ENCODE measurements at places on chromosomes 1 and 21.
A peak's percentile ranks its signal among the peaks of the same experiment; 100 is the strongest.

GRCh38 chr1:224631462-224632115 is 15.5 kb downstream of the CNIH3 start:
- DNase-seq = no peak

- DNase-seq = no peak
Measured at GRCh38 chr1:14896381-14897079, 257.0 kb upstream of the TMEM51 start.

DNA sequence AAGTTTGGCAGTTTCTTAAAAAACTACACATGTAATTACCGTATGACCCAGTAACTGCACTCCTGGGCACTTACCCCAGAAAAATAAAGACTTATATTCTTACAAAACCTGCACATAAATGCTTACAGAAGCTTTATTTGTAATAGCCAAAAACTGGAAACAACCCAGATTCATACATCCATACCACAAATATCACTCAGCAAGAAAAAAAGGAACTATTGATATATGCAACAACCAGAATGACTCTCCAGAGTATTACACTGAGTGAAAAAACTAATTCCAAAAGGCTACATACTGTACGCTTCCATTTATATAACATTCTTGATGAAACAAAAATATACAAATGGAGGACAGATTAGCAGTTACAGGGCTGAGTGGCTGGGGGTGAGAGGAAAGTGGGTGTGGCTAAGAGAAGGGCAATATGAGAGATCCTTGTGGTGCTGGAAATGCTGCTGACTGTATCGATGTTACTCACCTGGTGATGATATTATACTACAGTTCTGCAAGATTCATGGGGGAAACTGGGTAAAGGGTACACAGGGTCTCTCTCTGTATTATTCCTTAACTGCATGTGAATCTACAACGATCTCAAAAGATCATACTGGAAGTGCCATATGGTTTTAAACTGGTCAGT is 96.0 kb upstream of the GNG4 start:
- no peak for DNase-seq

GRCh38 chr1:182330303-182330702 is 61.3 kb downstream of the GLUL start:
- DNase-seq = no peak

DNA sequence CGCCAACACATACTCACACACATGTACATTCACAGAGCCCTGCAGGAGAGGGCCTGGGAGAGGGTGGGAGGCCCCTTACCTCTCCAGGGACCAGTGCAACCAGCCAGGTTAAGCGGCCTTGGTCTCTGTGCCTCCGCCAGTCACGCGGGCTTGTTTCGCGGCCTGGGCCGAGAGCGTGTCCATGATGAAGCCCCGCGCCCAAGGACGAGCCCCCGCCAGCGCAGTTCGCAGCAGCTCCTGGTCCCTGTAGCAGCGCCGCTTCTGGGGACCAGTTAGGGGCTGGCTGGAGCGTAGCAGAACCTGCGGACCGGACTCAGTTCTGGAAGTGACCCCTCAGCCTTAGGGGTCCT is 7.3 kb upstream of the FAM167B start:
- no peak for DNase-seq

- DNase-seq = no peak
Measured at GRCh38 chr1:40944841-40945430, 34.6 kb upstream of the CTPS1 start.

DNA sequence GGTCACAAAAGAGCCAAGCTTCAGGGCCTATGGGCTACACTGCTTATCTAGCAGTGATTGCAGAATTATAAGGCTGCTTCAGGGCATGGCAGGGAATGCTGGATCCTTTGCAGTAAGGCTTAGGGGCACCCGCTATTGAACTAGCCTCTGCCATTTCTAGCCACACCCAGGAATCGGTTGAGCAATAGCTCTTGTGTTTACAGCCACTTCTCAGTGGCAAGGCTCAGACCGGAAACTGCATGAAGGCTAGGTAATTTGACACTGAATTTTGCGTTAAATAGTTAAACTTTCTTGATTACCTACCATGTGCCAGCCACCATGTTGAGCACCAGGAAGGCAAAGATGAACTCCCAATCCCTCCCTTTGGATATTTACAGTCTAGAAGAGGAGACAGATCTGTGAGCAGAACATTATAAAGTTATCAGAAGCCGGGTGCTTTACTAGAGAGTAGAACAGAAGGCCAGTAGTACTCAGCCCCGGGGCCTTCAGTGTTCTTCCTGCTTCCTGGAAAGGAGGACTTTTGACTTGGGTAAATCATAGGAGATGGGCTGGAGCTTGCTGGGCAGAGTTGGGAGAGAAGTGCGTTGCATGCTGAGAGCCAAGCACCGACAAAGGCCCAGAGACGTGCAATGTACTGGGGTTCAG is 98.6 kb upstream of the LPGAT1 start:
- peak; percentile 63 for DNase-seq

GRCh38 chr1:179079113-179079761 is 2.6 kb upstream of the TOR3A start:
- DNase-seq = peak; percentile 52

GRCh38 chr1:199272139-199272544 is 633.3 kb downstream of the PTPRC start:
- no peak for DNase-seq

GRCh38 chr1:170617591-170618330 is 46.2 kb upstream of the PRRX1 start:
- no peak for DNase-seq

DNA sequence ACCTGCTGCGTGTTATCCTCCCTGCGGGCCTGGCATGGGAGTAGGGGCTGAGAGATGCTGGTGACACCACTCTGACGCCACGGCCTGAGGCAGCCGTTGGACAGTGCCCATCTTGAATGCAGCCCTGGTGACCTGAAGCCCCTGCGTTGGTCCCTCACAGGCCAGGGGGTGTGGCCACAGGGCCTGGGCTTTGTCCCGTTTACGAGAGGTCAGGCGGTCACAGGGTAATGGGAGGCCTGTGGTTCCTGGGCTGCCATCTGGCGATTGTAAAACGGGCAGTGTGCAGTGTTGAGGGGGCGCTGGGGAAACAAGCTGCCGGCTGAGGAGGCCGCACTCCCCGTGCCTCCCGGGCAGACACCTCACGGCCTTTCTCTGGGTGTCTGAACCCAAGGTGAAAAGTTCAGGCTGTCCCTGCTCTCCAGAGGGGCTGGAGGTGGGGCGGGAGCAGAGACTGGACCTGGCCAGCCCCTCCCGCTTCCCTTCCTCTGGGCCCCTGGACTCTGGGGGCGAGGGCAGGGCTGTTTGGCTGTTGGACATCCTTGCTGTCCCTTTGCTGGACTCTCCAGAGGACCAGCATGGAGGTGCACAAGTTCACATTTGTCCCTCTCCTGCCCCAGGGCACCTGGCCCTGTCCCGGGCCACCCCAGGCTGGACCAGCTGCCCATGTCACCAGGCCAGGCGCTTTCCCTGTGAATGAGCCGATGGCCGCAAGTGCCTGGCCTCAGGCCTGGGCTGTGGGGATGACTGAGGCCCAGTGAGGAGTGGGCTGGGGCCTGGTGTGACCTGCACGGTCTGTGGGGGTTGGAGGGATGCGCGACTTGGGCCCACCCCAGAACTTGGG is 42.4 kb downstream of the SKI start:
- peak; percentile 69 for DNase-seq

GRCh38 chr1:240967070-240967724 is 355.2 kb upstream of the GREM2 start:
- peak; percentile 6 for DNase-seq

- no peak for DNase-seq
Measured at GRCh38 chr1:116769561-116769977, 15.3 kb downstream of the CD2 start.

GRCh38 chr1:88876573-88877365 is 14.6 kb downstream of the GTF2B start:
- DNase-seq = no peak

DNA sequence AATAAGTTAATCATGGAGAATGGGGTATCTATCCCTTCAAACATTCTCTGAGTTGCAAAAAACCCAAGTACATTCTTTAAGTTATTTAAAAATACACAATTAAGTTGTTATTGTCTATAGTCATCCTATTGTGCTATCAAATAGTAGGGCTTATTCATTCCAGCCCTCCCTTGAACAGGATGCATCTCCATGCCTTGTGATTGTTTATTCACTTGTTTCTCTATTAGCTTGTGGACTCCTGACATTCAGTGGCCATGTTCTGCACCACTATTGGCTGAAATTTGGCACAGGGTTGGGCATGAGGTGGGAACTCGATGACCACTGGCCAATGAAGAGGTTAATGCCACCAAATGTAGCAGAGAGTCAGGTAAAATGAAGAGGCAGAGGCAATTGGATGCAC is 272.8 kb downstream of the TNR start:
- DNase-seq = no peak

DNA sequence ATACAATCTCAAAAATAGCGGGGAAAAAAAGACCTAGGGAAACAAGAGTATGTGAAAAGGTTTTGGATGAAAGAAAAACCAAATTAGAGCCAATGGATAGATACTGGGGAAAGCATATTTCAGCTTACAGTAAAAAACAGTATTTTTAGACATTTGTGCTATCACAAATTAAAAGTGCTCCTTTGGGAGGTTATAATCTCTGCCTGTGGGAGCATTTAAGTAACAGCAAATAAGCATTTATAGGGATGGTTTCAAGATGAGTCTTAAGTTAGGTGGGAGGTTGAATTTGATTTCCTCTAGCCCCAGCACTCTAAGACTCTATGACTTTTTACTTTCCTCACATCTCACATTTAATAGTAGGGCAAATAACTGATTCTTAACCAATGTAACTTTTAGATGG is 79.6 kb upstream of the SLFNL1 start:
- no peak for DNase-seq

DNA sequence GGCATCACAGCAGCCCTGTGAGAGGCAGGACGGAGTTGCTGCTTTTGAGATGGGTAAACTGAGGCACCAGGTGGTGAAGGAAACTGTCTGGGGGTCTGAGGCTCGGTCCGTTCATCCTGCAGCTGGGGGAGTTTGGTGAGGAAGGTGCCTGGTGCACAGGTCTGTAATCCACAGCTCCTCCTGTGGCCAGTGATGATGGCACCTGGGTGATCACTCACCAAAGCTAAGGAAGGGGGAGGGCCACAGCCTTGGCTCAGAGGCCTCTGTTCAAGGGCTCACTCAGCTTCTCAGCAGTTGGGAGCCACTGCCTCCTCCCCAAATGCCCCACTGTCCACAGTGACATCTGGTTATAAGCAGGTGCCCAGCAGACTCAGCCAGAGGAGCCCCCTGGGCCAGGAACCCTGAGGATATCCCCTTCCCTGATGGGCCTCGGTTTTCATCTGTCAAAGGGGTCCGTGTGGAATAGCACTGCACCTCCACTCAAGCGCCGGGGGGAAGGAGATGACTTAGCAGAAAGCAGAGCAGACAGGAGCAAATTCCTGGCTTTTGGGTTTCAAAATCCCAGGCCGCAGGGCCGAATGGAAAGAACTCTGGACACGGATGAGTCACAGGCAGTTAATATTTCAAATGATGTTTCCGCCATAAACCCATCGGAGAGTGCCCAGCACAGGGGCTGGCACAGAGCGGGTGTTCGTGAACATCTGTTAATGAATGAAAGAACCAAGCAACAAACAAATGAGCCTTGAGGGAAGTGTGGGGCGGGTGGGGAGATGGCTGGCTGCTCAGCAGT is 82.8 kb downstream of the DMRTB1 start:
- peak; percentile 35 for DNase-seq
